ENCODE measurements at places on chromosomes 3 and 15.

DNA sequence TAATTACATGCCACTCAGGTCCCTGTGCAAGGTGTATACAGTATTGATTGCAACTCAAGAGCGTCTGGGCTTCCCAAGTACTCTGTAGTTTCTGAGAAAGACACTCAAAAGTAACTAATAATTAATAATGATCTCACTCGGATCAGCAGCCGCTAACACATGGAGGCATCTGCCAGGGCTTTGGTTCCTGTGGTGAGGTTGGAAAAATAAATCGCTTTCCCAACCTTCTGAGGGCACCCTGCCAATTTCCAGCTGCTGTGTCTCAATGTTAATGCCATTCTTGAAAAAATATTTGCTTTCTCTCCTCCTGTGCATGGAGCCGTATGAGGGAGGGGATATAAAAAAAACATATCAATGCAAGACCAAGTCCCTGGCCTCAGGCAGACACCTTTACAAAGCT is 116.5 kb upstream of the SLC2A2 start:
- DNase-seq, result no peak

- DNase-seq, result no peak
These were observed 4.0 kb upstream of the LMCD1 start for GRCh38 chr3:8497582-8497981.

DNA sequence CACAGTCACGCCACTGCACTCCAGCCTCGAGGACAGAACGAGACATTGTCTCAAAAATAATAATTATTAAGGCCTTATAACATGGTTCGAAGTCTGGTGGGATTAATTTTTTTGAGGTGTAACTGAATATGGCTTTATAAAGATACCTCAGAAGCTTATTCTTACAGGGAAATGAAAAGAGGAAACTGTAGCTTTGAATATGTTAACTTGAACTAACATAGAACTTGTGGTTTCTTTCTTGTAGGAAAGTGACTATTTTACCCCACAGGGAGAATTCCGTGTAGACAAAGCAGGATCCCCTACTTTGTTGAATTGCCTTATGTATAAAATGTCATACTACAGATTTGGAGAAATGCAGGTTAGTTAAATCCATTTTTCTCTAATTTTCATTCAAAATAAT is 96.3 kb downstream of the STT3B start:
- DNase-seq, result no peak

DNA sequence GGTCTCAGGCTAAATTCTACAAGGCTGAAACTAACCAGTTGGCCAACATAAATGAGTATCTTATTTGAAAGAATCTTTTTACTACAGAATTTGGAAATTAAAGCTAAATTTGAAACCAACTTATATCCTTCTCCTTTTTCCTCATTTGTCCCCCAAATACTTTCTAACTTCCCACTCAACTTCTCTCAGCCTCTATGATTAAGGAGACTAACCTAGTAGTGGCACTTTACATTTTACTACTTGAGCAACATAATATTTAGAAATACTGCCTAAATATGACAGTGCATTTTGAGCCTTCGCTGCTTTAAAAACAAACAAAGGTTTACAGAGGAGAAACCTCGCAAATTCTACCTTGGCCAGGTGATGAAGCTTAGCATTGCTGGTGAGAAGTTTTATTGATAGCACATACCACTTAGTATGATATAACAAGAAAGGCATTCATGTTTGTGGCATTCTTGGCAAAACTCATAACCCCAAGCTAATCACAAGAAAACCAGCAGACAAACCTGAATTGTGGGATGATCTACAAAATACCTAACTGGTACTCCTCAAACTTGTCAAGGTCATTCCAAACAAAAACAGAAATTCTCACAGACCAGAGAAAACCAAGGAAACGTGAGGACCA is 432.1 kb upstream of the CFAP20DC start:
- no peak for DNase-seq

- no peak for DNase-seq
These were observed 50.3 kb upstream of the ATP13A3 start for GRCh38 chr3:194536871-194537637.

- no peak for DNase-seq
These were observed 54.8 kb upstream of the LMCD1 start for GRCh38 chr3:8446845-8447244.

GRCh38 chr3:95272781-95273180 is 1209.9 kb downstream of the NSUN3 start:
- DNase-seq, result no peak

Data from heart left ventricle (tissue), 16 donors.